ENCODE measurements at places on chromosomes 6 and 20.
A peak's percentile ranks its signal among the peaks of the same experiment; 100 is the strongest.

GRCh38 chr6:24517659-24518543, 23.1 kb downstream of the ALDH5A1 start:
- DNase-seq = no peak

DNA sequence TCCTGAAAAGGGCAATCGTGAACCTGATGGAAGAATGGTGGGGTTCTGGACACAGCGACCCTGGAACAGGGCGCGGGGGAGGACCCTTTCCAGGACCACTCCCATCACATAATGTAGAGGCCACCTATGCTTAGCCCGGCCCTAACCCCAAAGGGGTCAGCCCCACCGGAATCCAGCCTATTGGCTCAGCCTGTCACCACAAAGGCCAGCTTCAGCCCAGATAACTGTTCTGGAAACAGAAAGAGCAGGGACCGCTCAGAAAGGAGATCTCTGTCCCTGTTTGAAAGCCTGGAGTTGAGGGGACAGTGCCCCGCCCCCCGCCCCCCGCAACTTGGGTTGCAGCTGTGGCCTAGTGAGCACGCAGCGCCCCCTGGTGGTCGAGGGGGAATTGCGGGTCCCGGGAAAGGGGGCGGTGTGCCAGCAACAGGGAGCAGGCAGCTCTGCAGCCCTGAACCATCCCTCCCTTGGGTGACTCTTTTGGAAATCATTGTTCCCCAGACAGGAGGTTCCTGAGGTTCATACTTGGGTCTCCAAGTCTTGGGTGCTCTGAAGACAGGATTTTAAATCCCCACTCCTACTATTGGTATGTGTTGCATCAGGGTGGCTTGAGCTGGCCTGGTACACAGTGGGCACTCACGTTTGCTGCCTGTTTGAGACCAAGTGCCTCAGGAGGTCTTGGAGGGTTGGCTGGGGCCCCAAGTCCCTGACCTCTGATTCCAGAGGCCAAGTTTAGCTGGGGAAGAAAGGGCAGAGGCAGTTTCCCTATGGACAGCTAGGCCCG, 1.5 kb downstream of the SIGLEC1 start:
- DNase-seq = peak; percentile 83

DNA sequence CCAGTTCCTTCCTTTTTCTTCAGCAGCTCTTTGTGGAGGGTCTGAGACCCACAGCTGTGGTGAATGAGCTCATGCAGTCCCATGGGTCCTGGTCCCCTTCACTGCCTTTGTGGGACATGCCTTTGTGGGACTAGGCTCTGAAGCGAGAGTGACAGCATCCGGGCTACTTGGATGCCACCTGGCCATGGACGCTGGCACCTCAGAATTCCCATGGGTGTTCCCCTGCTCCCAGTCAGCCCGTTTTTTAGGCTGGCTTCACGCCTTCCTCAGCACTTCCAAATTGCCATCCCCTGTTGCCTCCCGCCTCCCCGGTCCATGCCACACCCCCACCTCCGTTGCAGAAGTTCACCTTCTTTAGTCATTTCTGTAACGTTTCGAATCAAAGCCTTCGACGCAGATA, 45.1 kb downstream of the RAMACL start:
- no peak for DNase-seq

DNA sequence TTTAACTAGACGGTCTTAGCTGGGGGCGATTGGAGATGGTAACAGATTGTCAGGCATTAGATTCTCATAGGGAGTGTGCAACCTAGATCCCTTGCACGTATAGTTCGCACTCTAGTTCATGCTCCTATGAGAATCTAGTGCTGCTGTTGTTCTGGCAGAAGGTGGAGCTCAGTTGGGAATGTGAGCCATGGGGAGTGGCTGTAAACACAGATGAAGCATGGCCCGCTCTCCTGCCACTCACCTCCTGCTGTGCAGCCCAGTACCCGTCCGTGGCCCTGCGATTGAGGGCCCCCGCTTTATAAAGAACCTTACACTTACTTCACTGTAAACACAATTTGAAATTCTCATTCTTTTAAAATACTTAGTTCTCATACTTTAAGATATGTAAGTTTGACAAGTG, 339.4 kb downstream of the CDH26 start:
- DNase-seq = no peak

DNA sequence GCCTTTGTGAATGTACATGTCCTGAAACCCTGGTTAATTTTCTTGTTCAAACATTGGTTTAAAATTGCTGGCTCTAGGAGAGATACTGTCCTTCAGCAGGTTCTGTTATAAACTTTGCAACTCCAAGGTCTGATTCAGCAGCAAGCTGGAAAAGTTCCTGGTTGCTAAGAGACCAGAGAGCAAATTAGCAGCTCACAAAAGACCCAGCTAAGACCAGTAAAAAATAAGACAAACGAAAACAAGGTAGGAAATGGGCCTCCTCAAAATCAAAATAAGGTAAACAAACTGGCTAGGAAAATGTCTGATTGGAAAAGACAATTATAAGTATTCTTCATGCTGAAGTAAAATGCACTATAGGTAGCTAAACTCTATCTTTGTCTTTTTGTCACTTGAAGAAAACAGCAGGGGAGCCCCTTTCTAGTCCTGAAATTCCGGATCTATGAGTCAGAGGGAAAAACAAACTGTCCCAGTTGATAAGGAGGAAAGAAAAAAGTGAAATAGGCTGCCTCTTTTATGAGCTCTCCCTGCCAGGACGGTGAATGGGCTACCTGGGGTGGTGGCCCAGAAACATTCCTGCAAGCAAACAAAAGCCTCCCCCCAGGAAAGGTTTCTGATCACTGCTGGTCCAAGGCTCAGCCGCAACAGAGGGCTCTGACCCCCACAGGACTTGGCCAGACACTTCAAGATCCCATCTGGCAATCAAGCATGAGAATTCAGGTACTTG, 41.6 kb downstream of the UNC5CL start:
- DNase-seq = peak; percentile 35

- DNase-seq = no peak
Measured at GRCh38 chr20:10531848-10532247, 96.7 kb downstream of the SLX4IP start.

GRCh38 chr20:33925867-33926266, 67.8 kb upstream of the RALY start:
- no peak for DNase-seq

GRCh38 chr20:5751856-5752255, 1.7 kb downstream of the SHLD1 start:
- DNase-seq = no peak

DNA sequence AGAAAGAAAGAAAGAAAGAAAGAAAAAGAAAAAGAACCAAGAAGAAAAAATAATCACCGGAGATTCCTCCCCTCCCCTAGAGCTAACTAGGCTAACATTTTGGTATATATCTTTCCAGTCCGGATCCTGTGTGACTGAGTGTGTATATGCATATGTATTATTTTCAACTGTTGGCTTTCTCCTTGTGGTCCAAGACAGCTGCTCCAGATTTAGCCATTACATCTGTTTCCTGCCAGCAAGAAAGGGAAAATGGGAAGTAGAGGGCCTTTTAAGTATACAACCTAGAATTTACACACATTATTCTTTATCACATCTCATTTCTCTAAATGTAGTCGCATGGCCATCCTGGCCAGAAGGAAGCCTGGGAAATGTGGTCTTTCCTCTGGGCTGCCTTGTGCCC, 15.2 kb downstream of the SLC52A3 start:
- DNase-seq = no peak

DNA sequence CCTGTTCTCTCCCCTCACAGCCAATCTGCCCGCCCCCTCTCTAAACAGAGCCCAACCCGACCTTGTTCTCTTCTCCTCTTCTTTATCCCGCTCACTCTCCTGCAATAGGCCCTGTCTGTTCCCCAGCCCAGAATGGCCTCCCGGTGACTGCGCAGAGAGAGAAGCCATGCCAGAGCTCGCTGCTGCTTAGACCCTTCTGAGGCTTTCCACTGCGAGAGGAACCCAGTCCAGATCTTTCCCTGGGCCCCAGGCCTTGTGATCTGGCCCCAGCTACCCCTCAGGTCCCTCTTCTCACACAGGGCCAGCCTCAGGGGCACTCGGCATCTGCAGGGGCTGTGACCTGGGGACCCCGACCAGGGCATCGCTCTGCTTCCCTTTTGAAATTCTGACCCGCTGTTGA, 58.1 kb downstream of the TMEM242 start:
- DNase-seq = no peak

DNA sequence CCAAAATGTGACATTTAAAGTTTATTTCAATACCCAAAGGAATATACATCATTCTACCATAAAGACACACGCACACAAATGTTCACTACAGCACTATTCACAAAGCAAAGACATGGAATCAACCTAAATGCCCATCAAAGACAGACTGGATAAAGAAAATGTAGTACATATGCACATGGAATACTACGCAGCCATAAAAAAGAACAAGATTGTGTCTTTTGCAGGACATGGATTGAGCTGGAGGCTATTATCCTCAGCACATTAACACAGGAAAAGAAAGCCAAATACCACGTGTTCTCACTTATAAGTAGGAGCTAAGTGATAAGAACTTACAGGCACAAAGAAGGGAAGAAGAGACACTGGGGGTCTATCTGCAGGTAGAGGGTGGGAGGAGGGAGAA, 22.4 kb downstream of the ATP9A start:
- no peak for DNase-seq

DNA sequence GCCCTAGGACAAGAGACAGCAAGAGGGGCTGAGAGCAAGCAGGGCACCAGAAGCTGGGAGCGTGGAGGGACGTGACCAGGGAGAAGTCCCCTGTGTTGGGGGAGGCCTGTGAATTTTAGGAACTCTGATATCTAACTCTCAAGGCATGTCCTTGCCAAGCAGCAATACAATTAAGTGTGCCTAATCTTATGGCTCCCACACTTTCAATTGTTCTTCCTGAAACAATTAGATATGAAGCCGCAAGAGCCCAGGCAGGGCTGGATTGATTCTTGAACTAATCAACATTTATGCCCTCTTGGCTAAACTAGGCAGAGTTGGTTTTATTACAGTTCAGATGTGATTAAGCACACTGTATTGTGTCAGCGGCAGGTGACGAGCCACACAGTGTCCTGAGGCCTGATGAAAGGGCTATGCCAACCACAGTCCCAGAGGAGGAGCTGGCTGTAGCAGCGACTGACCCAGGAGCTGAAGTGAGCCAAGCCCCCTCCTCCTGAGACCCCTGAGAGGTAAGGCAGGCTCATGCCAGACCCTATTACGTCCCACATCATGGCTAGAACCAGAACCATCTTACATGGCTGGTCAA, 4.2 kb upstream of the MAVS start:
- no peak for DNase-seq

GRCh38 chr6:68468244-68468884, 166.7 kb upstream of the ADGRB3 start:
- no peak for DNase-seq
